ENCODE measurements at places on chromosomes 7 and 10. TPM values are rescaled to one million over a fixed set of nuclear protein-coding genes. Genes with fewer than 3 reads are reported as not detected.

- no peak for DNase-seq
Measured at GRCh38 chr10:121418126-121418777, 180.0 kb downstream of the FGFR2 start.

- no peak for DNase-seq
Measured at GRCh38 chr7:116340943-116341907, 130.9 kb downstream of the TES start.

DNA sequence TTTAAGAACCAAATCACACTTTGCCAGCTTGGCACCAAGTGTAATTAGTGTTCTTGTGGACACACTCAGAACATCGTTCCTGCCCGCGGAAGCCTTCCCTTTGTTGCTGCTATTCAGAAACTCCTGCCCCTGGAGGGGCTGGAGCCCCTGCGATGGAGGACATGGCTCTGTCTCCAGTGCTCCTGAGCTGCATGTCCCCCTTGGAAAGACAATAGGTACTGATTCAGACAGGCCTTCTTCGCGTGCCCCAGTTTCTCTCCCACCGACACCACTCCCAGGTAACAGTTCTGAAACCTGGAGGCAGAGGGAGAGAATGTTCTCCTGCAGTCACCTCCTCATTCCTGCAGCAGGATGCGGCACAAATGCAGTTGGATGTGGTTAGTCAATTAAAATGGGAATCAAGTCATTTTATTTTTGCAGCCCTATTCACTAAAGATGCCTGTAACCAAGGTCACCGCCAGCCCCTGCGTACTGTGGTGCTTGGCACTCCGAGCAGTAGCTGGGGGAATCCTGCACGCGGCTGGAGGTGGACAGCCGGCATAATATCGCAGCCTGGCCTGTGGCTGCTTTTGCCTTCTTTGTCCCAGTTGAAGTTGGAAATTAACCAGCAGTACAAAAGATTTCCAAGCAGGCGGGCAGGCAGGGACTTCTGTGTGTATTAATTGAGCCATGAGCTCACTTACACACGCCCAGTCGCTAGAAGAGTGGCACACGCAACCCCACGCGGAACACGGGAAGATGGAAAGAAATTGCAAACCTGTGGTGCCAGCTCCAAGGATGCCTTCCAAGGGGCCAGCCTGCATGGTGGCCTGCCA, 205.7 kb downstream of the EBF3 start:
- DNase-seq = no peak

GRCh38 chr10:2463316-2463715, 604.0 kb upstream of the PFKP start:
- DNase-seq = no peak

DNA sequence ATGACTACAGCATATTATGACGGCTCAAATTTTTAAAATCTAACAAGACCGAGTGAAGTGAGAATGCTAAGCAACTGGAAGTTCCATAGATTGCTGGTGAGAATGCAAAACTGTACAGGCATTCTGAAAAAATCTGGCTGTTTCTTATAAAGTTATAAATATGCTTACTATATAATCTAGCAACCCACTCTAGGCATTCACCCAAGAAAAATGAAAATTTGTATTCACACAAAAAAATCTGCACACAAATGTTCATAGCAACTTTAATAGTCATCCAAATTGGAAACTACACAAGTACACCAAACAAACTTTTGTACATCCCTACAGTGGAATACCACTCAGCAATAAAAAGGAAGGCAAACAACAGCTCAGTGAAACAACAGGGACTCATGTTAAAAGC, 39.9 kb upstream of the STARD3NL start:
- DNase-seq = no peak

DNA sequence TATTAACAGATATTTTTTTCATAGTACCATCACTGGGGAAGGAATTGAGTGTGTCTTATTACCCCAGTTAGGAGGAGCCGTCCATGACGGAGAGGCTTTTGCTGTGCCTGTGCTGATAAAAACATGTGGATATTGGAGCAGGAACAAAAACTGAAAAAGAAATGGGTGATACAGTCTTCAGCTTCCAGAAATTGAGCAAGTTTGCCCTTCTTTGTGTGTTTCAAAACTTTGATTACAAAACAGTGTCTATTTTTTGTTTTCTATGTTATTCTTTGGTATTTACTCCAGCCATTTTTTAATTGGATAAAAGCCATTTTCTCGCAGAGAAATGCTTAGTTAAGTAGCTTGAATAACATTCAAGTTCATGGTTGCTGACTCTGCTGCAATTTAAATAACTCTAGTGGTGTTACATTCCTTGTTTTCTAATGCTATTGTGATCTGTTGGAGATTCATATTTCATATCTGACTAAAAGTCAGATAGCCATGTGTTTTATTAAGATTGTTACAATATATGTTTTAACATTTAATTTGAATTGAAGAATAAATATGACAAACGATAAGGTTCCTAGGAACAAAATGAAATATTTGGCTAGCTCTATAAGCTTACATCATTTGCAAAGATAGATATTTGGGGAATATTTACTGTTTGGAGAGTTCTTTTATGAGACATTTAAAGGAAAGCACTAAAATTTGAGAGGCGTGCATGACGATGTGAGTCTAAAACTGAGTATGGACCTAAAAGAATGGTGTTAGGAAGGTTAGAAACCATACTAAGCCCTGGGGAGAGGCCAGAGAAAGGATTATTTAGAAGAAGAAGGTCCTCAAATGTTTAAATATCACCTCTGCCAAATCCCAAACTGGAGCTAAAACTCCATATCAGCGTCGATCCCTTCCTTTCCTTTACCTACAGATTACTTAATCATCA, 747.3 kb upstream of the CELF2 start:
- no peak for DNase-seq

UNC5B gene
- polyA plus RNA-seq = 8.1 TPM

- peak; percentile 33 for DNase-seq
Measured at GRCh38 chr10:62384057-62384446, 9.9 kb downstream of the ZNF365 start.

GRCh38 chr7:116740755-116741462, 68.9 kb downstream of the MET start:
- no peak for DNase-seq

GIMAP2 gene
- 0.11 TPM for polyA plus RNA-seq

CNPY1 gene
- not detected for polyA plus RNA-seq

All from AG04450 (cell line).